IPS DF 6.9 (cell line): ENCODE measurements at places on chromosomes 5 and 9.

GRCh38 chr9:137374131-137374845 lies 48.7 kb downstream of the EXD3 start:
- no peak for DNase-seq

DNA sequence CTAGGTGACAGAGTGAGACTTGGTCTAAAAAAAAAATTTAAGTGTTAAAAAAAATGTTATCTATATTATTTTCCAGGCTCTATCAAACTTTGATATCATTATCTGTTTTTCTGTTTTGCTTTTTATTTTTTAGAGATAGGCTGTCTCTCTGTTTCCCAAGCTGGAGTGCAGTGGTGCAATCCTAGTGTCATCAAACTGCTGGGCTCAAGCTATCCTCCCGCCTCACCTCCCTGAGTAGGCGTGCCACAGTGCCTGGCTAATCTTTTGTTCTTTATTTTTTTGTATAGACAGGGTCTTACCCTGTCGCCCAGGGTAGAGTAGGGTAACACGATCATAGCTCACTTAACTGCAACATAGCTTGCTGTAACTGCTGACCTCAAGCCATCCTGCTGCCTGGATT lies 14.4 kb downstream of the SEC24A start:
- DNase-seq: no peak

DNA sequence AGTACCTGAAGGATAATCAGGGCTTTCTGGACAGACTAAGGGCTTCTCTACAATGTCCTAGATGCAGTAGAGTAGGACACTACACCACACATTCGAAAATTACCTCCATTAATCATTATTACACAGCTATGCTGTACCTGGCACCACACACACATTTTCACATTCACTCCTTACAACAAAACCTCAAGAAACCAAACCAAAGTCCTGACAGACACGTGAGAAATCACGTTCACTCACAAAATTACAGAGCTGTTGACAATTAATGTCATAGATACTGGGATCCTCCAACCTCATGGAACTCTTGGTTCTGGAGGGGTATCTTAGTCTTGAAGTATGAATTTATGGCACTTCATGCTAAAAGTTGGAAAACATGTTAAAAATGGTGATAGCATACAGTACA lies 16.3 kb downstream of the UBQLN1 start:
- no peak for DNase-seq

- no peak for DNase-seq
Measured at GRCh38 chr9:131273856-131274673, 2.2 kb downstream of the FAM78A start.

DNA sequence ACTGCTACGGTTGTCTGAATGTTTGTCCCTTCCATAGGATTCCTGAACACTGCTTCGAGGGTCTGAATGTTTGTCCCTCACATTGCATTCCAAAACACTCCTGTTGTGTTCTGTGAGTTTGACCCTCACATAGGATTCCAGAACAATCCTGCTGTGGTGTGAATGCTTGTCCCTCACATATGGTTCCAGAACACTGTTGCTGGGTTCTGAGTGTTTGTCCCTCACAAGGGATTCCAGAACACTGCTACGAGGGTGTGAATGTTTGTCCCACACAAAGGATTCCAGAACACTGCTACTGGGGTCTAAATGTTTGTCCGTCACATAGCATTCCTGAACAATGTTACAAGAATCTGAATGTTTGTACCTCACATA lies 201.2 kb downstream of the FOXD4L6 start:
- DNase-seq: no peak

DNA sequence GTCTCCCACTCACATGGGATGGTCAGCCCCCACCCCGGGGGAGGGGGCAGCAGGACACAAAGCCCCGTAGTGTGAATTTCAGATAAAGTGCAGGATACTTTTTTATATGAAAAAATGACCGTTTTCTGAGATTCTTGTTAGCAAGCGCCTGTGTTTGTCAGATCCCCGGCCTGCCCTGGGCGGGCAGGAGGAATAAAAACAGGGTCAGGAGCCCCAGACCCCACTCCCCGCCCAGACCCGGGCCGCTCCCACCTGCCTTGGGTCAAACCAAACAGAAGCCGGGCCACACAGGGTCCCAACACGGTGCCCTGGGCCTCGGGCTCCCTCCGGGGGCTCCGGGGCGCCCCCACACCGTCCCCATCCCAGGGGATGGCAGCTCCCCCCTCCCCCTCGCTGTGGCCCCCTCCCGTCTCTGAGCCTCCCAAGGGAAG lies 13.5 kb upstream of the NRARP start:
- DNase-seq: no peak

DNA sequence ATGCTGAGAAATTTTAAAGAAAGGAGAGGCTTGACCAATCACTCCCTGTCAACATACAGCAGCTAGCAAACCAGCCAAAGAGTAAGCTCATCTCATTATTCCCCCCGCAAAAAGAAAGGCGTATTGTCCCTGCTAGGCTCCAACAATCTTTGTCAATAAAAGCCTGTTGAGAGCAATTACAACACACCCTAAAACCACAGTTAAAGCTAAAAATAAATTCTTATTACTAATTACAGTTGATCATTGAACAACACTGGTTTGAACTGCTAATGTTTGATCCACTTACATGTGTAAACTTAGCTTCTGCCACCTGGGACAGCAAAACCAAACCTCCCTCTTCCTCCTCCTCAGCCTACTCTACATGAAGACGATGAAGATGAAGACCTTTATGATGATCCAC lies 151.2 kb downstream of the TSSK1B start:
- DNase-seq: no peak

DNA sequence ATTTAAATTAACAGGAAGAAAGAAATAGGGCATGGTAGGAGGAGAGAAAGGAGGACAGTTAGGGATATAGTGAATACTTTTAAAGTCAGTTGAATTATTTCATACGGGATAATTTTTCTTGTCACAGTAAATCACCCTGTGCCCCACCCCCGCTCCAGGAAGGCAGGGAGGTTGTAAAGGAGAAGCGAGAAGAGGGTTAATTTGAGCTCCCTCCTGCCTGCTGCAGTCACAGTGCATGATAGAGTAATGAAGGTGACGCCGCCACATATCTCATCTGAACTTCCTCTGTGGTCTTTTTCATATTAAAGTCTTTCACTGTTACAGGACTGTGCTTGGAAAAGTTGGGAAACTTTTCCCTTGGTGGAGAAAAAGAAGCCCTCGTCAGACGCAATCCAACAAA lies 896 bp upstream of the PCSK5 start:
- DNase-seq: no peak

GRCh38 chr9:120977321-120977720 lies 50.7 kb upstream of the TRAF1 start:
- no peak for DNase-seq

- DNase-seq: no peak
Measured at GRCh38 chr9:129962889-129963703, 79.9 kb downstream of the FNBP1 start.

DNA sequence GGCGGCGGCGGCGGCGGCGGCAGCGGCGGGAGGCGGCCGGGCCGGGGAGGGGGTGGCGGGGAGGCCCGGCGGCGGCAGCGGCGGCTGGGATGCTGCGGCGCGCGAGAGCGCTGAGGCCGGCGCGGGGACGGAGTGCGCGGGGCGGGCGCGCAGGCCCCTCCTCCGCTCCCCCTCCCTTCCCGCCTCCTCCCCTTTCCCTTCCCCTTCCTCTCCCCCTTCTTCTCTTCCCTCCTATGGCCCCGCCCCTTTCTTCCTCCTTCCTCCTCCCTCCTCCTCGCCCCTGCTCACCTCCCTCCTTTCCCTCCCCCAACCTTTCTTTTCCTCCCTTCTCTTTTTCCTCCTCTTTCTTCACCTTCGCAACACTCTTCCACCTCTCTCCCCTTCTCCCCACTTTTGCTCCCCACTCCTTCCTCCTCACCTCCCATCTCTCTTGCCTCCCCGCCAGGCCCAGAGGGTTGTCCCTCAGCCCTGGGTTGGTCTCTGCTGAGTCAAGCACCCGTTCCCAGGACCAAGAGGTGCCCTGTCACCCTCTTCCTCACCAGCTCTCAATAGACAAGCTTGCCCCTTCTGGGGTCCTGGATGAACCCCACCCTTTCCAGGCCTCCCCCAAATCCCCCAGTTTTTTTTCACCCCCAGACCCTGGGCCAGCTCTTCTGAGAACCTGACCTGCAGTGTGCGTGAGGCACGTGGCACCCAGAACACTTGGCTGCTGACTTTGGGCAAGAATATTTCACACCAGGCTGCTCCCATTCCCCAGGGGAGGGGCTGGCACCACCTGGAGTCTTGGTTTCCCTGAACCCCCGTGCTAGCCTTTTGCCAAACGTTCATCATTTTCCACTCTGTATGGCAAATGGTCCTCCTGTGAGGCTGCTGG lies at the start of gene SEMA4D:
TSS of gene SEMA4D (minus strand) at position 136 of the 874 bp plus-strand sequence. CDS start 92,657 bp downstream, outside the sequence.
- DNase-seq: peak; percentile 50

- DNase-seq: no peak
Measured at GRCh38 chr5:74185599-74185998, 454.9 kb downstream of the ENC1 start.

DNA sequence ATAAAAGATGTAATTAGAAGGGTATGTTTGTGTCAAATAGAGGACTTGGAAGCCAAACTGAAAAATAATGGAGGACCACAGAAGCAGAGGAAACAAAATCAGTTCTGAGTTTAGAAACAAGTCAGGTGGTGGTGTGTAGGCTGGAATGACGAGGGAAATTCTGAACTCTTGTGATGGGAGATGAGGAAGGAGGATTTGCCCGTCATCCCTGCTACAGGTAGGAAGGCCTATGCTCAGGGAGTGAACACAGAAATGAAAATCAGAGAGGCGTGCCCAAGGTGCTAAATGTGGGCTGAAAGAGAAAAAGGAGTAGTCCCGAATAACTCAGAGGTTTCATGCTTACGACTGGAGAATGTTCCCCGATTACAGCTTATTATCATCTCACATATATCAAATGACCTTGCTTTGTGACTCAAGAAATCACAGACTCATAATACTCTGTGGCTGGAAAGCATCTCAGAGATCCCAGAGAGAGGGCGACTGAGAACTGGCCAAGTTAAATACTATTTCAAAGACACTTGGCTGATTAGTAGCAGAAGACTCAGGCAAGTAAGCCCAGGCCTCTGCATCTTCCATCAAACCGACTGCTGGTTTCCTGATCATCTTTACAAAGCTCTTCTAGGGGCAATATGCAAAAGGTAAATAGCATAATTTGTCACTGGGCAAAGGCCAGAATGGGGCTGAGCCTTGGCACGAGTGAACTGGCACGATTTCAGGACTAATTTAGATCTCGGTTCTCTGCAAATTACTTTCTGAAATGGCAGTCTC lies 126.0 kb downstream of the SUSD1 start:
- no peak for DNase-seq

GRCh38 chr5:73764996-73765395 lies 139.0 kb downstream of the ARHGEF28 start:
- no peak for DNase-seq
